NCI-H774 (cell line): ENCODE measurements at places on chromosomes 5 and 9.

DNA sequence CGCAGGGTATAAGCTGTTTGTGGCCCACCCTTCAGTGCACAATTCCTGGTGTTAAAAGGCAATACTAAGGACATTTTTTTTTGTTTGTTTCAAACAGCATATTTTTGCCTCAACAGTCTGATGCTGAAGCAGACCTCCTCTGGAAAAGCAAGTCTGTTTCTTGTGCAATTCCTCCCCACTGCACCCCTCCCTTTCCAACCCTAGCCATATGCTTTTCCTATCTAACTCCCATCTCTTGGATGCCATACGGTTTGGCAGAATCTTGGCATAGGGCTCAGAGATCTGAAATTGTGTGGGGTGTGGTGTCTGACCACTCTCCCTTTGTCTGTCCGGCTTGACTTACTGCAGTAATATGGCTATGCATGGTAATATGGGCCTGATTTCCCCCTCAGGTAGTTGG is 161.6 kb downstream of the TMEM38B start:
- no peak for DNase-seq

DNA sequence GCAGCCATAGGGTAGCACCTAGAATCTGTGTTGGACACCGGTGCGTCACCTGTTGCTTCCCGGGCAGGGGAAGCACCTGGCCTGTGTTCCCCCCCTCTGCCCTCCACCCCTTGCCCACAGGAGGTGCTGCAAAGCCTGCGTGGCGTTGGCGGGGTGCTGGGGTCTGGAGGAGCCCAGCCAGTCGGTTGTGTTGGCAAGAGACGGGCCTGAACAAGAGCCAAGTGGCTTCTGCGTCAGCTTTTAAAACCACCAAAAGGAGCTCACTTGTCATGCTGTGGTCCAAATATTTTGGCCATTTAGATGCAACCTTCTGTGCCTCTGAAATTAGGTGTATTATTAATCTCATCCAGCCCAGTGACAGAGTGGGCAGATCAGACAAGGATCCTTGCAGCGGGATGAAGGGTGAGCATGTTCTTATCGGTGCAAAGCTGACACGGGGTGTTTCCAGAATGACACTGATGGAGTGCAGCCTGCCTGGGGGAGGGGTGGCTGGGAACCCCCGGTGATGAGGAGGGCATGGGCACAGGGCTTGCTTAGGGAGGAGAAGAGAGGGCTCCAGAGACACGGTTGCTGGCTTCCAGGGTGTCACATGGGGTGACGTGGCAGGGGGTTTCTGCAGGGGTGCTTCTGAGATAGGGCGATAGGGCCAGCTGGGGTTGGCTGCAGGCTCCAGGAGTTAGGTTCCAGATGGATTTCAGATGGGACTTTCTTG is 9.7 kb upstream of the RXRA start:
- DNase-seq: no peak

- DNase-seq: no peak
Observed at GRCh38 chr9:16469184-16469583, 401.3 kb downstream of the BNC2 start.

DNA sequence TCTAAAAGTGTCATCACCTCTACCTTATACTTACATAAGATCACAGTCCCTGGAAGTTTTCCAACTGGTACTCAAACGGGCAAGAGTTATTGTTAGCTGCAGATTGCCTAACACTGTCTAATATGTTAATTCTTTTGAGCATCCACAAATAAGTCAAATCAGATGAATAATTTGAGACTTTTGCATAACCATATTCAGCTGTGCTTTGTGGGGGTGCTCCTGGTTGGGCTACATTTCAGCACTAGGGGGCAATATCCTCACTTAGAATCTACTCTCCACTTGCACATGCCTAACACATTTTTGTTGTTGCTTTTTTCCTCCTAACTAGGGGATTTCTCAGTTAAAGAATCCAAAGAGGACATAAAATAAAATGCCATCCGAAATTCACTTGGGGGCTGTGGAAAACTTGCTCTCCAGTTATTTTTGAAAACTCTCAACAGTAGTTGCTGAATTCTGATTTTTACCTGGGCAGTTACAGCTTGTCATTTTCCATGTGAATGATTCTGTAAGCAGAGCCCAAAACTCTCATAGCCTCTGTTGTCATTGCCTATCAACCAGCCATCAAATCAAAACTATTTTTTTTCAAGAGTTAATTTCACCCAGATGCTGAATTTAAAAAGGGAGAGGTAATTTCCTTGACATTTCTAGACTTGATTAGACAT is 71.5 kb downstream of the TRIM36 start:
- DNase-seq: no peak

DNA sequence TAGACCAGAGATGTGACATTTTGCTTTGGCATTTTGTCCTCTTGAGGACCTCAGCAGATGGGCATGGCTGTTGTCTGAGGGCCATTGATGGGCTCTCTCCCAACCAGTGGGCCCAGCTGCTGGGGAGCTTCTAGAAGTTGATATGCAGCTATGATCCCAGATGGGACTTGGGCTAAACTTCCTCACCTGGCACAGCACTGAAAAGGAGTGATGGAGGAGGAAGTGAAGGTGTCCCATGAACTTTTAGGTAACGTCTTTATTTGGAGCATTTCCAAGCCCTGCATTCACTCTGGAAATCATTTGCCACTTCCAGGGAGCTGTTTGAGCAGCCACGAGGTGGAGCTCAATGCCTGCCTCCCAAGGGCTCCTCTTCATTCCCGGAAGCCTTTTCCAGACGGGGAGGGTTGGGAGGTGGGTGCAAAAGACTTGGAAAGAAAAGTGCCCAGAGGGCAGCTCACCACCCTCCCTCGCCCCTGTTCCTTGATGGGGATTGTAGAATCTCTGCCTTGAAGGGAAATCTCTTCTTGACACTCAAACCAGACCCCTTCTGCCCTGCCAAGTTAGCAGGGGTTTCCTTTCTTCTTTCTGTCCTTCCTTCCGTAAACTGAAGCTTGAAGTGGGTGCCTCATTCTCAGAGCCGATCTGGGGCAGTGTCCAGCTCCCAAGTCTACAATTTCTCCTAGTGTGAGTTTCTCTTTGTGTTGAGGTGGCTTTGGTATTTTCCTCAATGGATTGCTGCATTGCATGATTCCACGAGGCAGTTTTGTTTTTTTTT is 18.1 kb upstream of the NEUROG1 start:
- DNase-seq: peak; percentile 20

- no peak for DNase-seq
Observed at GRCh38 chr5:17355586-17356346, 138.3 kb downstream of the BASP1 start.

DNA sequence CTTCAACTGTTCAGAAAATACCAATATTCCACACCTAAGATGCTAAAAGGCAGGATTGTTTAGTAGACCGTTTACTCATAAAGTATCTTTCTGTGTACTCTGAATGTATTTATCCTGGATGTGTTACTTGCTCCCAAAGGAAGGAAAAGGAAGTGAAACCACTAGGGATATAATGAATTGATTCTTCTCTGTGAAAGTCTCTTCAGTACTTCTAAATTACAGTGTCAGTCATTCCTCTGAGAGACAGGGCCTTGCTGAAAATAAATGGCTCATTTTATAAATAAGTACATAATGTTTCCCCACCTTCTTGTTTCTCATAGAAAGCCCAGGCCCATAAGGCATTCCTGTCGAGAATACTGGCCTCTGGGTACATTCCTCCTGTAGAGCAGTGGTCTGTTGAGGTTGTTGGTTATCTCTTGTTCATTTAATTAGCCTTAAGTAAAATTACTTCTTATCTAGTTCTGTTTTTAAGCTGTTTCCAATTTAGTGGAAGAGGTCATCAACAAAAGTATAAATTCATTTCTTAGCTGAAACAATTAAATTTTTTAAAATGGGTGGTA is 1.6 kb downstream of the HAPLN1 start:
- no peak for DNase-seq

DNA sequence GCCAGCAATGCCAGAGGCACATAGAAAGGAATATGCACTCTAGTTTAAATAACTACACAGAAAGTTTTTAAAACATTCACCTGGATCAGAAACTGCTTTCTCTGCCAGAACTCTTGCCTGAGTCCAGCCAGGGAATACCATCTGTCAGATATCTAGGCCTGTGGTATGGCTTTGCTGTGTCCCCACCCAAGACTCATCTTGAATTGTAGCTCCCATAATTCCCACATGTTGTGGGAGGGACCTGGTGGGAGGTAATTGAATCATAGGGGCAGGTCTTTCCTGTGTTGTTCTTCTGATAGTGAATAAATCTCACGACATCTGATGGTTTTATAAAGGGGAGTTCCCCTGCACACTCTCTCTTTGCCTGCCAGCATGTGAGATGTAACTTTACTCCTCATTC is 41.5 kb upstream of the KCNV2 start:
- DNase-seq: no peak

GRCh38 chr5:169649486-169649885 is 12.4 kb downstream of the DOCK2 start:
- no peak for DNase-seq

GRCh38 chr9:103041961-103042360 is 46.8 kb downstream of the CYLC2 start:
- no peak for DNase-seq

- DNase-seq: no peak
Observed at GRCh38 chr5:42390115-42390514, 33.1 kb upstream of the GHR start.

GRCh38 chr5:139459451-139459934 is 3.0 kb downstream of the ECSCR start:
- DNase-seq: no peak

GRCh38 chr5:150960791-150961396 is 56.1 kb upstream of the ZNF300 start:
- DNase-seq: no peak

- DNase-seq: peak; percentile 58
Observed at GRCh38 chr5:91058575-91058974, 324.5 kb downstream of the ARRDC3 start.
